ENCODE measurements at places on chromosomes 4 and X.

DNA sequence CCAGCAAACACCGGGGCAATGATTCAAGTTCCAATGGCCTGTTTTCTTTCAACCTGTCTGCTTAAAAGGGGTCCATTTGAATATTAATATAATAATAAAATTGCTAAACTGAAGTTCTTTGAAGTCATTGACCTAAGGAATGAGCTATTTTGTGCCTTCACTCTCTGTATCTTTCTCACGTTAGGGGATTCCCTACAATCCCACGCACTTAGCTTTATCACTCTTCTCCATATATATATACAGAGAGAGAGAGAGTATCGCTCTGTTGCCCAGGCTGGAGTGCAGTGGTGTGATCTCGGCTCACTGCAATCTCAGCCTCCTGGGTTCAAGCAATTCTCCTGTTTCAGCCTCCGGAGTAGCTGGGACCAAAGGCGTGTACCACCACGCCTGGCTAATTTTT is 83.9 kb upstream of the NWD2 start:
- no peak for ATAC-seq

DNA sequence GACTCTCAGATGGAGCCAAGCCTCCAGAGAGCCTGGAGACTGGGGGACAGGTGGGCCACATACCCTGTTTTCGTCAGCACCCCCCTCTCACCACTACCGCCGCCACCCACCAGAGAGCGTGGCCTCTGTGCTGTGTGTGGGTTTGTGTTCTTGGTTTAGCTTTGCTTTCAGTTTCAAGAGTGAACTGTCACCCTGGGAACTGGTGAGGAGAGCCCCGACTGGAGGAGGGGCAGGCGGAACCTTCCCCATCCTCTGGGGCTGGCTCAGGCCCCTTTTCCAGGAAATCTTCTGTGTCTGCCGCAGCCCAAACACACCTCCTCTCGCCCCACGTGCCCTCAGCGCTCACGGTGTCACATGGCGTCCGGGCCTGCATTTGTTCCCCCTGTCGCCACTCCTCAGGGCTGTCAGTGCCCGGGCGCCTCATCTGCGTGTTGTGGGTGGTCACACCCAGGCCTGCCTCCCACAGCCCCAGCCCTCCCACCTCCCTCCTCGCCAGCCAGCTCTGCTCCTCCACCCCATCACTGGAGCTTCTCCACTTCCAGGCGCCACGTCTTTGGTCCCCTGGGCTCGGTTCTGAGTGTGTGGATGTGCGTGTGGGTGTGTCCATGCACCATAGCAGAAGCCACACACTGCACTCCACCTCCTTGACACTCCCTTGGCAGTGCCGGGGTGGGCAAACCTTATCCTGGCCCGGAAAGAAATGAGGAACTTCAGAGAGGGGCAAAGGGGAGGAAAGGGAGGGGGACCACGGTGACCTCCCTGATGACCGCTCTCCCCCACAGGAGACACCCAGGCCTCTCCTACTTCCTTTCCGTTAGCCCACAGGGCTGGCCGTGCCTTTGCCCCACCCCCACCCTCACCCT is 27.8 kb downstream of the ELF4 start:
- ATAC-seq = peak; percentile 82

- ATAC-seq = no peak
These were observed 21.4 kb upstream of the SLC10A6 start for GRCh38 chr4:86870442-86871069.

GRCh38 chr4:124682384-124682783 is 30.1 kb downstream of the ANKRD50 start:
- no peak for ATAC-seq

- ATAC-seq = no peak
These were observed 102.5 kb upstream of the GALNTL6 start for GRCh38 chr4:171710743-171711142.

DNA sequence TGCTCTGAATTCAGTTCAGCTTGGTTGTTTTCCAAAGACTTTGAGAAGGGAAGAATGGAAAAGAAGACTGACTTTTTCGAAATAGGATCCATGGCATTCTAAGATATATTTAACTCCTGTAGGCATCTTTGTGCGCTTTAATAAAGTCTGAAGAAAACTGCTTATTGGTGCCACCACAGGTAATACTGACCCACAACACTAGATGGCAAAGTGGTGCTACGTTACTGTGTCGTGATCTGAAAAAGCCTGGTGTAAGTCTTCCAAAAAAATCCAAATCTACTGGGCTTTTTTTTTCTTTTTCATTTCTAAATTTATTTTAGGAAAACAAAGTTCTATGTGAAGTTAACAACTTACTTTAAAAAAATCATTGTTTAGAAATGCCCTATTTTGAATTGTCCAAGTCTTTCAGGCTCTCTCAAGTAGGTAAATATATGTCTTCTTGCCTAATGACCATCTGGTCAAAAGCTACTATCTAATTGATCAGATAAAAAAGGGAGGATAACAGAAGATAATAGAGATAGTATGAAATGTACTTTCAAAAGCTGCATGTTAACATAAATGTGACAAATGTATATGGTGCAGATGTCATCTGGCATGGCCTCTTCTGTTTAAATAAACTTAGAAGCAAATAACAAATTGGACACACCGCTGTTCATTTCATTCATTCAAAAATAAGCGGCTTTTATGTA is 47.0 kb upstream of the MID1IP1 start:
- no peak for ATAC-seq

DNA sequence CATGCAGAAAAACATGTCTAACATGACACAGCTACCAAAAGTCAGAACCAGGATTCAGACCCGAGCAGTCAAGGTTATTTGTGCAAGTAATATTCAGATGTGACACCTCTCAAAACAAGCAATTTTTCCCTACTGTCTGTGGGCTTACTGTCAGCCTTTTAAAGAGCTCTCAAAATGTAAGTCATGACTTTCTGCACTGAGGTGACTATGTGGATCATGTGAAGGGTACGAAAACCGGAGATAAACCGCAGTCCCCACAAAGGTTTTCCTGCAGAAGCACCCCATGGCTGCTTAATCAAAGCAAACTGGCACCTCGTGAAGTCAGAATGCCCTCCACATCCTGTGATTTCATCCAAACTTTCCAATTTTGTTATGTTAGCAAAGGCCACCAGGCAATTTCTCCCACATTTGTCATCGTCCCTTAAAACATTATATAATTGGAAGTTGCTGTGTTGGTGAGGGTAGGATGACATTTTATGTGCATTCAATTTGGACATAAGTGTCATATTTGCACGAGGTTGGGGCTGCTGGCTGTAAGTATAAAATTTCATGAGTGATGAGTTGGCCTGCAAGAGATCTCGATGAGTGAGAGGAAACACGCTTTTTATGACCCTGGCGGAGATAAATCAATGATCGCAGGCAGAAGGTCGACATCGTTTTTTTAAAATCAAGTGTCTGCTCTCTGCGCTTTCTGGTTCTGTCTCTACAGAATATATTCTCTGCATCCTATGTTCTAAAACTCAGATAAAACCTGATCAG is 161.2 kb downstream of the STK32B start:
- no peak for ATAC-seq

DNA sequence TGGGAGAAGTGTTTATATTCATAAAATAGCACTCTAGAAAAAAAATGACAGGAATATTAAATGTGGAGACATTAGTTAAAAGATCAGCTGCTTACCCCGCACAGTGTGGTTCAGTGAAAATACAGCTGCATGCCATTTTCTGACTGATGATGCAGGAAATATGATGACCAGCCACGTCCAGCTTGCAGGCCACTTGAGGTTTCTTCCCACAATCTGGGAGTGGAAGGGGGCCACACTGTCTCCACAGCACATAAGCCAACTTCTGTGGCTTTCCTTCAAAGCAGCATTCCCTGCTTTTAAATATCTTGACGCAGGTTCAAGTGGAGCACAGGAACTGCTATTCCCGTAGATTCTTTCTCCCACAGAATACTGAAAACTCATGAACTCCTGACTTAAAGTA is 173.4 kb upstream of the GALNT7 start:
- no peak for ATAC-seq

GRCh38 chrX:55758033-55758432 is 40.5 kb downstream of the RRAGB start:
- no peak for ATAC-seq

DNA sequence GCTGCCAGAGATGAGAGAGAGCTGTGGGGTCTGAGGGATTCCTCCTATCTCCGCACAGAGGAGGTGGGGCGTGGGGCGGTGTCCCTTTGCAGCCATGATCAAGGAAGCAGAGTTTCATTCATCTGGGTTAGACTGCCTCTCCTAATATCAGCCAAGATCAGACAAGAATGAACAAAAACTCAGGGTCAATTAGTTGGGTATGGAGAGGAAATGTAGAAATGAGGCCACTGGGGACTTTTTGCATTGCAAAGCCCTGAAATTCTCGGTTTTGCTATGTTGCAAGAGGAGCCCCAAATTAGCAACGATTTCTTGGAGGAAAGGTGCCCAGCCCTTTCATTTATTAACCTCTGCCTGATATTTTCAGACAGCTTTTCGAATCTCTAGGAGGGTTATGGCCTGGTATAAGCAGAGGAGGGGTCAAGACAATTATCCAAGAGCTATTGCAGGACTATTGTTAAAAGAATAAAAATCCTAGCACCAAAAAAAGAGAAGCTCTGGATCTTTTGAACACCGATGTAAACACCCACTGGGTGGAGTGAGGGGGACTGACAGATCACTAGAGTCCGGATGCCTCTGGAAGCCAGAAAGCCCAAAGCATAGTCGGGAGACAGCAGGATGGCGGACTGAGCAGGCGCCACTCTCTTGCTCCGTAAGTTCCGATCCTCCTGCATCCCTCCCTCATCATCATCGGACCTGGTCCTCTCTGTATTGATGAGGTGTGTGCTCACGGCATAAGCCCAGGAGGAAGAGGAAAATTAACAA is 34.4 kb upstream of the ACSL1 start:
- ATAC-seq = no peak

DNA sequence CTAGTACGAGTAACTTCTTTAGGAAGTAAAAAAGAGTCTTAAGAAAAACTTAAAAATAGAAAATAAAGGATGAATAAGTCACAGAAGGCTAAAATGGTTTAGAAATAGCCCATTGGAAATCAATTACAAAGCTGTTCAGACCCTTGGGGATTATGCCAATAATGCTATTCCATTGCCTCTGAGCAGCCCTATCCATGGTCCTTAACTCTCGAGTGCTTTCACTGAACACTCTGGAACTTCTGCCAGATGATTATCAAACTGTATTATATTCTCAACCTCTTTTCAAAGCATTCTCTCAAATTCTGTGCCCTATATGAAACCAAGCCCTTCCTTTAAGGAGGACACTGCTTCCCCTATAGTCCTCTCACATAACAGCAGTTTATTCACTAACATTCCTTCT is 17.0 kb downstream of the SLC9B1 start:
- no peak for ATAC-seq

GRCh38 chrX:20529711-20530110 is 263.0 kb upstream of the RPS6KA3 start:
- no peak for ATAC-seq

Measured in stimulated activated memory B cell treated with anti-CD40 and anti-IgM and Interleukin-4, amounts not matched to agents 10 μg/mL and 1 μg/mL and 100 μg/mL, for 72 hours (primary cell).